SW480 (cell line): ENCODE measurements at places on chromosomes 12 and 14.

GRCh38 chr14:99280852-99281251, 8.9 kb upstream of the BCL11B start:
- no peak for DNase-seq

DNA sequence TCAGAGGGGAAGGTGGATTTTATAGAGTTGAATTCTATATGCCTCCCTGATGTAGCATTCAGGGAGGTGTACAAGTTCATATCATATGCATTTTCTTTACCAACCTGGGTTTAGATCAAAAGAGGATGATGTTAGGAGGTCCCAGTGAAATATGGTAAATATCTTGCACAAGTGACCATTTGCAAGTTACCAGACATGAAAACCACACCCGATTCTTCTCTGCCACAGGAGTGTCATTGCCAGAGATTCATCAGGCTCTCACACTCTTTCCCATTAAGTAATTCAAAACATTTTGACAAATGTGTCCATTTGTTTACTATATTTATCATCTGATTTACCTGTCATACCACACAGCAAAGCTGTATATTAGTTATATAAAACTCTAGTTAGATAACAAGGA, 44.0 kb downstream of the VCPKMT start:
- DNase-seq, result no peak

GRCh38 chr12:49129332-49130150, 1.7 kb downstream of the TUBA1B start:
- DNase-seq, result no peak

DNA sequence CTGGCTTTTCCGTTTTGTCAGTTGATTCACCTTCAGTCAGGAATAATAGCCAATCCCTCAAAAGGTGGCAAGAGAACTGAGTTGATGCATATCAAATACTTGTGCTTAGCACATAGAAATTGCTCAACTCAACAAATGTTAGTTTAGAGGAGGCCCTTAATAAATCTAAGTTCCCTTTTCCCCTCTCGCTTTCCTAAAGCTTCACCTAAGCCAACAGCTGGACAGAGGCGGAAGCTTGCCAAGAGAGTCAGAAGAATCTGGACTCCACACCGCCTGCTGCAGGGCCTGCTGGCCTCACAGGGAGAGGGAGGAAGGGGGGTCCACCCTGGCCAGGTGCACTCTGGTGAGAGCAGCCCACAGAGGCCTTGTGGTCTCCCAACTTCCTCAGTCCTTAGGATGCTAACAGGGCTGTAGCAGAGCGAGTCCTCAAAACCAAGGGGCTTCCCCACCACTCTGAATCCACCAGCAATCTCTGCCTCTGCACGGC, 213.1 kb downstream of the CHST11 start:
- DNase-seq, result no peak

GRCh38 chr12:88153959-88154358, 11.9 kb downstream of the TMTC3 start:
- peak; percentile 3 for DNase-seq

DNA sequence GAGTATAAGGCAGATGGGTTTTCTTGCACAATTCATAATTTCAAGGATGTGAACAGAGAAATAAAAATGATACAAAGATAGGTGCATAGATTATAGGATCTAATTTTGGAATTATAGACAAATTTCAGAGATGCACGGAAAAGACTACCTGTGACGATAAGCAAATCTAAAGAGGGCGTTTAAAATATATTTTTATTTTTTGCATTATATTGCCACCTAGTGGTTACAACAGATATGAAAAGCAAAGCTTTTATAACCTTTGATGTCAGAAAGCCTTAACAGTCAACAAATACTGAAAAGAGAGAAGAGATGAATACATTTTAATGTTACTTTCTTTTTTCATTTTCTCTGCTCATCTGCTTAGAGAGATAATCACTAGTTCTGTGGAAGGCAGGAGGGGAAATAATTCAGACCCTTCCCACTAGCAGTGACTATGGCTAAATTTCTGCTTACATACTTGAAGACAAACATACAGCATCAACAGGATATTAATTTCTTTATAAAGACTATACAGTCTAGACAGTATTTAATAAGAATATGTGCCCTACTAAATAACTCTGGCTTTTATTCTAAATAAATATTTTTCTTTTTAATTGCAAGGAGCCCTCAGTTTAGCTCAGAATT, 46.3 kb downstream of the NTS start:
- DNase-seq, result peak; percentile 31

- no peak for DNase-seq
Observed at GRCh38 chr14:104647467-104648043, 41.9 kb upstream of the INF2 start.

GRCh38 chr12:123150275-123150743, 581 bp downstream of the PITPNM2 start:
- peak; percentile 20 for DNase-seq

- DNase-seq, result no peak
Observed at GRCh38 chr12:3574986-3575385, 84.0 kb downstream of the PRMT8 start.

DNA sequence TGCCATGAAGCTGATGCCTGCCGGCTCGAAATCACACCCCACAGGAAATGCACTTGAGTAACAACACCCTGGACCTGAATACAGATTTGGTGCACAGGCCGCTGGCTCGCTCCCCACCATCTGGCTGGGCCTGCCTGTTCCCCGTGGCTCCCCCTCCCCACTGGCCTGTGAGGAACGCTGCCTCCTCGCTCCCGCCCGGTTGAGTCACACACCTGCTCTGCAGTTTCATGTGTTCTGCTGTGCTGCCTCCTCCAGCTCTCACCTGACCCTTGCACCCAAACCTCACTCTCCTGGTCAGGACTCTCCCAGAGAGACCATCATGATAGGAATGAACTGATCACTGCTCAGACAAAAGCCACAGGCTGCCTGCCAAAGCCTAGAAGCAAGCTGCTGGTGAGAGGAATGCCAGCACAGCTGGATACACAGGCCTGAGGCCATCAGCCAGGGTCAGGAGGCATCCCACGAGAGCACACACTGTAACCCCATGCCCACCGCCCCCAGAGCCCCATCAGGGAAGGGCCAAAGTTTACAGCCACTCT, 3.8 kb upstream of the SIVA1 start:
- DNase-seq, result peak; percentile 60

DNA sequence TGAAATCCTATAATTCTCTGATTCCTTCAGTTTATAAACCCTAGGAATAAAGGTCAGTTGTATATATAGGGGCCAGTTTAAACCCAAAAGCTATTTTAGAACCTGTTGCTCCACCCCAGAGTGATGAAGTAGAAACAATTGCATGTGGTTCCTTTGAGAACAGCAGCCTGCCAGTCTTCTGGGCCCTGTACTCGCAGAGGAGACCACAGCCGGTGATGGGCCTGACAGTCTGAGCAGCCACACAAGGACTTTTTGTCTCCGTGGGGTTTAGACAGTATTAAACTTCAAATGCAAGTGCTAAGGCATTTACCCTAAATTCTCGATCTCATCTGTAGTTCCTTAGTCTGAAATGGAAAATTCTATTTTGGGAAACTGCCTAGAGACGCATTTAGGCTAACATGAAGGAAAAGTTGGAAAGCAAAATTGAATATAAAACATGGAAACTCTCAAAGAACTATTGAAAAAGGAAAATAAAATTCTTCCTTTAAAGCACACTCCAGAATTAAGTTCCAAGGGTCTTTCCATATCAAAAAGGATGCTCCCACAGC, 80.6 kb downstream of the PRICKLE1 start:
- no peak for DNase-seq

DNA sequence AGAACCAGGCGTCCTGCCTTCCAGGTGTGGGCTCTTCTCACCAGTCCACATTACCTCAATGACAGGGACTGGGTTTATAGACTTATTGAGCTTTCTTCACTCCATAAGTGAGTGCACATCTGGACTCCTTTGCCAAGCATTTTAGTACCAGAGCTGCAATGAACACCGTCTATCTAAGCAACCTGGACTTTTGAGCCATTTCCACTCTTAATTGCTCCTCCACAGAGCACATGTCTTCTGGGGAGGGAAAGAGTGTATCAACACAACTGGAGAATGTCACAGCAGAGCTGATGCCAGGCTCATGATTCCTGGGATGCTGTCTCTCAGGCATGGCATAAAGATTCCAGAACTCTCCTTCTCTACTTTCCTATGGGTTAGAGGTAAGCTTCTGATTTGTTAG, 43.0 kb upstream of the BDKRB2 start:
- DNase-seq, result no peak

DNA sequence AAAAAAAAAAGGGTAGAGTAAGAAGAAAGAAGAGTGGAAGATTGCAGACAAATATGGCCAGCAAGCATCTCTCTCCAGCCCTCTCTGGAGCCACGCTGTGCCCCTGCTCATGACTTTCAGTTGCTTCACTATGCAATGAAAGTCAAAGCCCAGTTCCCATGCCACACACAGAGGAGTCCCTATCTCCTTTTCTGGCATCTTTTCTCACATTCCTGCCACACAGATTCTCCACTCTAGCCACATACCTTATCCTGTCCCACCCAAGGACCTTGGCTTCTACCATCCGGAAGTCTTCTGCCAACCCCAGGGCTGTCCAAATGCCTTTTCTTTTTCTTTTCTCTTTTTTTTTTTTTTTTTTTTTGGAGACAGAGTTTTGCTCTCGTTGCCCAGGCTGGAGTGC, 39.3 kb upstream of the CAPRIN2 start:
- no peak for DNase-seq

DNA sequence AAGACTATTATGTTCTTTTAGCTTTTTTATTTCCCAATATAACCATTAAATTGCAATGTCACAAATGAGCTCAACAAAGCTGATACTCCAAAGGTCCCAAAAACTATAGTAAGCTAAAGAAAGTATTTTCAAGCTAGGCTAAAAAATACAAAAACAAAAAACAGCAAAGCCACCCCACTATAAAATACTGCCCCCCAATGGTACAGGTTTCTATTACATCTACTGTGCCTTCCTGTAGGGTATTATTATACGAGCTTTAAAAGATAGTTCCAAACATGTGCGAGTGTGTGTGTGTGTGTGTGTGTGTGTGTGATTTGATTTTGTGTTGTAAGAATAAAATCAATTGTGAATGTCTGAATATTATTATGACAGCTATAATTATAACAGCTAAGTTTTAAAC, 1.1 kb downstream of the IFNG start:
- peak; percentile 14 for DNase-seq

DNA sequence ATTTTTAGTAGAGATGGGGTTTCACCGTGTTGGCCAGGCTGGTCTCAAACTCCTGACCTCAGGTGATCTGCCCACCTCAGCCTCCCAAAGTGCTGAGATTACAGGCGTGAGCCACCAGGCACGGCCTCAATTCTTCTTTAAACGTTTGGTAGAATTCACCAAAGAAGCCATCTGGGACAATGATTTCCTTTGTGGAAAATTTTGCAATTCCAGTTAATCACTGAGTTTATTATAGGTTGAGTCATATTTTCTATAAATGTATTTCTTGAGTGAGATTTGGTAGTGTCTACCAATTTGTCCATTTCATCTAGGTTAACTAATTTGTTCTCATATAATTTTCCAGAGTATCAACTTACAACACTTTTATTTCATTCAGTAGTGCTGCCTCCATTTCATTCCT, 683.9 kb upstream of the TMEM132C start:
- DNase-seq, result no peak

- DNase-seq, result no peak
Observed at GRCh38 chr14:54483846-54484245, 4.9 kb downstream of the GMFB start.

- peak; percentile 84 for DNase-seq
Observed at GRCh38 chr12:15590180-15590826, 198.9 kb downstream of the EPS8 start.

DNA sequence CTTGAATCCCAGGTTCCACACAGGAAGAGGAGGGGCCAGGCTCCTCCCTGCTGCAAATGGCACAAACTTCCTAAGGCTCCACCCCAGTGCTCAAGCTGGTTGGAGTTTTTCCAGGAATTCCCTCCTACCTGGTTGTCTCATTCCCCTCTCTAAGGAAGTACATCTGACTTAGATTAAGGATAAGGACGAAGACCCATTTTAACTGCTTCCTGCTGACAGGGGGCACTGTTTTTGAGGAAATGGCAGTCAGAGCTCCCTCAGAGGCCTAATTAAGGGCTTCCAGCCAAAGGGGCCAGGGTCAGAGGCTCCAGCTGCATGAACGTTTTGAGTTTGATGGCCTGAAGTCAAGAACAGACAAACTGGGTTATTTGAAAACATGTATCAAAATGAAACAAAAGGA, 1084.7 kb downstream of the SLC6A15 start:
- no peak for DNase-seq

DNA sequence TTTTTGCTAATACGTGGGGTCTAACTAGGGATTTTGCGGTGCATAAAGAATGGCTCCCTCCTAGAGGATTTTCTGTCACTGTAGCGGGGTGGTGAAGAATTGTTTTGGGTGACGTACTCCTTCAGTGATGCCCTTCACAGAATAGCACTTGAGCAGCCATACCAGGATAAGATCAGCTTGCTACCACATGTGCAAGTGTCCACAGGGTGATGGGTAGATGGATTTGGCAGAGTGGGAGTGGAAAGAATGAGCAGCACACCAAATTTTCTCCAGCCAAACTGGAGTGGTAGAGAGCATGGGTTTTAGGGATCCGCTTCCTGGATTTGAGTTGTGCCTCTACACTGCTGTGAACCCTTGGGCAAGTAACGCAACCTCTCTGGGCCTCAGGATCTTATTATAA, 2.3 kb downstream of the TCP11L2 start:
- no peak for DNase-seq

DNA sequence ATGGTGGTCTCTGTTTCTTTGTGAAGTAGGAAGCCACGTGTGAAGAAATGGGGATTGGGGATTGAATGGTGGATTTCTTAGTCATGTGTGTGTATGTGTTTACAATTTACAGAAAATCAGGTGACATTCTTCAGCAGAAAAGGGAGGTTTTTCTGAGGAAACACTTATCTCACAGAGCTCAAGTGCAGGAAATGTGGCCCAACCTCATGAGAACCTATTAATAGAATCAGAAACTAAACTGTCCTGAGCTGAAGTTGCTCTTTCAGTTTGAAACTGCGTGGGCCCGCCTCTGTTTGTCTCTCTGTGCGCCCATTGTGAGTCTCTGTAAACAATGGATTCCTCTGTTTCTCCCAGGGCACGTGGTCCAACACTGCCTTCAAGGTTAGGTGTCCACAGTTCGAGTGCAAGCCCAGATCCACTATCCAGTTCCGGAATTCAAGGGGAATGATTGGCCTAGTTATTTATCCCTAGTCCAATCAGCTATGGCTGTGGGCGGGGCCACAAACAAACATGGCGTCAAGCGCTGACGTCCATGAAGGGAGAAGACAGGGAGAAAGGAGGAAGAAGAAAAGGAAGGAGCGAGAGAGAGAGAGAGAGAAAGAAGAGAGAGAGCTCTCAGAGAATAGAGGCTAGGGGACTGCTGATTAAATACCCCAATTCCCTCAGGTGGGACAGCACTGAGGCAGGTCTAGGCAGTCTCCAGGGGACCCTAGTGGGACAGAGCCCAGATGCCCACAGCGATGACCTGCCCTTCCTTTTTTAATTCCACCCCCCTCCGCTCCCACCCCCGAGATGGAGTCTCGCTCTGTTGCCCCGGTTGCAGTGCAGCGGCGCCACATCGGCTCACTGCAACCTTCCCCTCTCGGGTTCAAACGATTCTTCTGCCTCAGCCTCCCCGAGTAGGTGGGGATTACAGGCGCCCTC, 31.4 kb upstream of the C12orf76 start:
- peak; percentile 48 for DNase-seq
